Chondrocyte (in vitro differentiated cells): ENCODE measurements at places on chromosomes 5 and 9. TPM values are rescaled to one million over a fixed set of nuclear protein-coding genes. Genes with fewer than 3 reads are reported as not detected.

GRCh38 chr9:117273612-117274011 is 141.2 kb downstream of the ASTN2 start:
- no peaks in the 10 kb centered on the region for H3K36me3 ChIP-seq
- no peaks in the 10 kb centered on the region for H3K4me1 ChIP-seq
- no peak overlapping the region for H3K27ac ChIP-seq
- no peaks in the 10 kb centered on the region for H3K27me3 ChIP-seq
- H3K4me3 ChIP-seq, result no peak overlapping the region
- no peak for DNase-seq

Gene BAAT
- 0.10 to 0.26 TPM (median 0.24 TPM) in 3 replicates for total RNA-seq

Gene HCN1
- not detected in 3 replicates for total RNA-seq

Gene QRFP
- total RNA-seq, result not detected in 3 replicates

GRCh38 chr5:177508837-177509236 is 789 bp downstream of the DOK3 start:
- peaks cover 2% of the 10 kb centered on the region for H3K4me1 ChIP-seq
- H3K36me3 ChIP-seq, result peaks cover 19% of the 10 kb centered on the region
- no peaks in the 10 kb centered on the region for H3K27me3 ChIP-seq
- H3K27ac ChIP-seq, result no peak overlapping the region
- H3K4me3 ChIP-seq, result no peak overlapping the region

GRCh38 chr5:57231607-57232006 is 57.7 kb downstream of the GPBP1 start:
- peaks cover 25% of the 10 kb centered on the region for H3K36me3 ChIP-seq
- no peak for DNase-seq
- no peak overlapping the region for H3K4me3 ChIP-seq
- H3K27ac ChIP-seq, result no peak overlapping the region
- peaks cover 4% of the 10 kb centered on the region for H3K4me1 ChIP-seq
- H3K27me3 ChIP-seq, result no peaks in the 10 kb centered on the region

- peaks cover 9% of the 10 kb centered on the region for H3K27me3 ChIP-seq
- no peak for DNase-seq
- H3K36me3 ChIP-seq, result no peaks in the 10 kb centered on the region
- H3K4me1 ChIP-seq, result peaks cover 12% of the 10 kb centered on the region
These were observed 179.6 kb upstream of the PUM3 start for GRCh38 chr9:3023449-3023848.

GRCh38 chr9:24382566-24382965 is 163.1 kb downstream of the IZUMO3 start:
- H3K4me1 ChIP-seq, result no peaks in the 10 kb centered on the region
- H3K36me3 ChIP-seq, result no peaks in the 10 kb centered on the region
- no peaks in the 10 kb centered on the region for H3K27me3 ChIP-seq

DNA sequence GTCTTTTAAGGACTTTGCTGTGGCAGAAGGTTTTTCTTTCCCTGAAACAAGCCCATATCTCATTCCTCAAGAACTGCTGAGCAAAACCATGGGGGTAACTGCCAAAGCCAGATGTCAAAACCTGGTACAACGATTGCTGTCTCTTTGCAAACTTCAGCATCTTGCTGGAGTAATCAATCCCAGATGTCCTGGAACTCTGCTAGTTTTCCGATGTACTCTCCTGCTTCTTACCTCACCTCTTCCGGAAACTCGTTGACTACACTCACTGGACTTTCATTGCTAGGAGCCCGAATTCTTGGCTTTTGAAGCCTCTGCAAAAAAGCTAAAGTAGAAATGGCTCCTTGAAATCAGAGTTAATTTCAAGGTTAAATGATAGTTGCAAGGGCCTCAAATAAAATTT is 23.3 kb downstream of the RAD1 start:
- no peak for DNase-seq
- no peak overlapping the region for H3K27ac ChIP-seq
- H3K27me3 ChIP-seq, result no peaks in the 10 kb centered on the region

- peaks cover 14% of the 10 kb centered on the region for H3K27me3 ChIP-seq
- peak overlapping the region; percentile 77 for H3K4me3 ChIP-seq
- H3K27ac ChIP-seq, result peak overlapping the region; percentile 8
- H3K36me3 ChIP-seq, result no peaks in the 10 kb centered on the region
- H3K4me1 ChIP-seq, result peaks cover 21% of the 10 kb centered on the region
- DNase-seq, result no peak
These were observed 79.1 kb downstream of the NTNG2 start for GRCh38 chr9:132240841-132241482.

DNA sequence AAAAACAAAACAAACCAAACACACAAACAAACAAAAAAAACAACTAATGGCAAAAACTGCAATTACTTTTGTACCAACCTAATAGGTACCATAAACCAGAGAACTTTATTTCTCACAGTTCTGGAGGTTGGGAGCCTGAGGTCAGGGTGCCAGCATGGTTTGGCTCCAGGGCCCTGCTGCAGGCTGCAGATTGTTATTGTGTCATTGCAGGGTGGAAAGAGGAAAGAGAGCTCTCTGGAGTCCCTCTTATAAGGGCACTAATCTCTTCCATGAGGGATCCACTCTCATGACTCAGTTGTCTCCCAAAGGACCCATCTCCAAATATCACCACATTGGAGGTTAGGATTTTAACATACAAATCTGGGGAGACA is 64.9 kb upstream of the CPEB4 start:
- H3K4me1 ChIP-seq, result peaks cover 35% of the 10 kb centered on the region
- H3K4me3 ChIP-seq, result no peak overlapping the region
- no peak overlapping the region for H3K27ac ChIP-seq
- H3K36me3 ChIP-seq, result peaks cover 2% of the 10 kb centered on the region

DNA sequence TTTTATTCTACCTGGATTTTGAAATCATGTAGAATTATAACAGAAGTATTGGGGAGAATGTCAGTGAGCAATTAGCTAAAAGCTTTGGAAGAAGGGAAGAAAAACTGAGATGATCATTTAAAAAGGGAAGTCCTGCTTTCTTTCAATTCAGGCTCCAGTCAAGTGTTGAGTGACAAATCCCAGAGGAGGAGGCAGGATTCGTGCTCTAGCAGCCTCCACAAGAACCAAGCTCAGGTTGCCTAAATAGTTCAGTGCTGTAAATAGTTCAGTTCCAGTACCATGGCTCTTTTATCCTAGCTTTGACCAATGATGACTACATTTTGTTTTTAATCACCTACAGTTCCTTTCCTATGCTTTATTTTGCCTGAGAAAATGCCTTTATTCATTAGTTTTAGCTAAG is 204.9 kb upstream of the NREP start:
- peak overlapping the region; percentile 75 for H3K27ac ChIP-seq
- no peak for DNase-seq
- H3K4me3 ChIP-seq, result no peak overlapping the region
- peaks cover 48% of the 10 kb centered on the region for H3K4me1 ChIP-seq

Gene RANBP17
- 22.5 to 35.7 TPM (median 24.5 TPM) in 3 replicates for total RNA-seq

GRCh38 chr9:112699230-112699629 is 18.7 kb downstream of the INIP start:
- no peak for DNase-seq
- no peak overlapping the region for H3K27ac ChIP-seq

DNA sequence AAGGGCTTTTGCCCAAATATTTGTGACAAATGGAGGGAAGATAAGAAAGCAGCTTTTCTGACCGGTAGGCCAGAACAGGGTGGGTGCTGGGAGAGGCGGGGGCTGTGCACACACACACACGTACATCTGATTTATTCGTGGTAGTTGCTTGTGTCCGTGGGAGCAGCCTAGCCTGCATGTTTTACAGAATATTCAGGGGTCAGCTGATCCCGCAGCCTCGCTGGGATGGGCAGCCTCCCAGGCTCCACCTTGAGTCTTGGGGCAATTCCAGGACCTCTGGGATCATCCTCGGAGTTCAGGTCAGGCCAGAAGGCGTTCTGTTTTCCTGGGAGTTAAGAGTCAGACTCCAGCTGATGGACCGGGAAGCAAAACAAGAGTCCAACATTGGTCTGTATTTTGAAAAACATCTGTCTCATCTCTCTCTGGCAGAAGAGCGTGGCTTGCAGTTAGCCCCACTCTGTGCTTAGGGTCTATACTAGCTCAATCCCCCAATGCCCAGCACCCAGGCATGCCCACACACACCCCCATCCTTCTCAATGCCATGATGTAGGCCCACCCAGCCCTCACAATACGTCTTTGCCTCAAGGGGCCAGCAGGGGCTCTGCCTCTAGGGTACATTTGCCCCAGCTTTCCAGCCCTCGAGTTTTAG is 210.6 kb downstream of the GOLPH3 start:
- peaks cover 5% of the 10 kb centered on the region for H3K36me3 ChIP-seq
- no peak for DNase-seq
- H3K27me3 ChIP-seq, result no peaks in the 10 kb centered on the region

- H3K27me3 ChIP-seq, result no peaks in the 10 kb centered on the region
- H3K36me3 ChIP-seq, result peaks cover 21% of the 10 kb centered on the region
- H3K27ac ChIP-seq, result peak overlapping the region; percentile 68
- H3K4me3 ChIP-seq, result no peak overlapping the region
- no peak for DNase-seq
- H3K4me1 ChIP-seq, result peaks cover 13% of the 10 kb centered on the region
These were observed 35.1 kb downstream of the SKIC3 start for GRCh38 chr5:95519681-95520080.

DNA sequence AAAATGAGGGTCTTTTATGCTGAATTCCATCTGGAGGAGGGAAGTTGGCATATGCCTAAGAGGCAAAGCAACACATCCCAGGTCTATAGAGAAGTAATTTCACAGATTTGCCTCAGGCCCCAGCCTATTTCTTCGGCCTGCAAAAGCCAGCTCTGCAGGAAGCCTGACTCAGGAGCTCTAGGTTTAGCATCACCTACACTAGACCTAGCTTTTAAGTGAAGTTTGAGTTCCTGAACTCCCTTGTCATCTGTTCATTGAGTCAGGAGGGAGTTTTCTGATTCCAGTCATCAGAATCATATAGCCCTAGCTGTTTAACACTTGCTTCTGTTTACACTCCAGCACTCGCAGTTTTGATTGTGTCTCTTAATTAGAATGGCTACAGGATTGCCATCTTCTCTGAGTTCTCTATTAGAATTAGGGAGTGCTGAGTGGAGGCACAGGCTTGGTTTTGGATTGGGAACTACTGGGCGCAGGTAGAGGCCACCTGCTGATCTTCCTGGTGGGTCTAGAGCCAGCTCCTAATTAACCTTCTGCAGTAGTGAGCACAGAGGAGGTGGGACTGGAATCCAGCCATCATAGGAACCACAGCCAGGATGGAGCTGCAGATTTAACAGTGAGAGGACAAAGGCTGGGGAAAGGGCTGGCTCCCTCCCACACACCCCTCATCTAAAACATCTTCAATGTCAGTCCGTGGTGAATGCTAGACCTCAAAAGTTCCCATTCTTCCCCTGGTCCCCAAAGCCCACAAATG is 179.5 kb downstream of the TRIO start:
- H3K27me3 ChIP-seq, result no peaks in the 10 kb centered on the region
- H3K4me3 ChIP-seq, result no peak overlapping the region
- H3K36me3 ChIP-seq, result peaks cover 32% of the 10 kb centered on the region
- DNase-seq, result no peak
